ENCODE measurements at places on chromosomes 16 and 17.

- no peak overlapping the region for H3K27ac ChIP-seq
- H3K4me3 ChIP-seq = no peak overlapping the region
- no peaks in the 10 kb centered on the region for H3K36me3 ChIP-seq
- no peaks in the 10 kb centered on the region for H3K4me1 ChIP-seq
- DNase-seq = no peak
These were observed 38.5 kb downstream of the GRB7 start for GRCh38 chr17:39776252-39776651.

- no peak for DNase-seq
- H3K4me1 ChIP-seq = no peaks in the 10 kb centered on the region
- no peak overlapping the region for H3K27ac ChIP-seq
- no peaks in the 10 kb centered on the region for H3K36me3 ChIP-seq
These were observed 160.0 kb downstream of the MRM1 start for GRCh38 chr17:36761203-36761950.

- DNase-seq = no peak
- peaks cover 7% of the 10 kb centered on the region for H3K4me1 ChIP-seq
- no peak overlapping the region for H3K27ac ChIP-seq
- no peaks in the 10 kb centered on the region for H3K27me3 ChIP-seq
These were observed 206.0 kb upstream of the CHMP6 start for GRCh38 chr17:80785477-80786178.

- H3K27ac ChIP-seq = no peak overlapping the region
- DNase-seq = no peak
- no peaks in the 10 kb centered on the region for H3K4me1 ChIP-seq
- no peaks in the 10 kb centered on the region for H3K27me3 ChIP-seq
These were observed 45.9 kb downstream of the JPH3 start for GRCh38 chr16:87648236-87648635.

- no peak overlapping the region for H3K4me3 ChIP-seq
- no peak for DNase-seq
- H3K36me3 ChIP-seq = no peaks in the 10 kb centered on the region
- no peak overlapping the region for H3K27ac ChIP-seq
- H3K4me1 ChIP-seq = no peaks in the 10 kb centered on the region
- no peaks in the 10 kb centered on the region for H3K27me3 ChIP-seq
These were observed 664.4 kb upstream of the CDH8 start for GRCh38 chr16:62700426-62701294.

DNA sequence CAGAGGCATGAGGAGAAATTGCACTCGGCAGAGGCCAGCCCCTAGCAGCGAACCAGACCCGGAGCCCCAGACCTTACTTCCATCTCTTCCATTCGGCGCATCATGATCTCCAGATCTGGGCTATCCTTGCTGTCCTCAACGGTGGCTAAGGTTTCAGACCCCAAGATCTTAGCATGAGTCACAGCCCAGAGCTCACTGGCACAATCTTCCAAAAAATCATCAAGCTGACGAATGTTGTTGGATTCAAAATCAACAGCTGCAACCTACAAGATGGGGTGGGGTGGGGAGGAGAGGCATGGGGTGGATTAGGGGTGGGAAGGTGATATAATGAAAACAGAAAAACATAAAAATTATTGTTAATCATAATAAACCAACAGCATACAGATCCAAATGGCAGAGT, 39.7 kb upstream of the PITPNM3 start:
- H3K4me1 ChIP-seq = no peaks in the 10 kb centered on the region
- H3K27ac ChIP-seq = no peak overlapping the region
- H3K4me3 ChIP-seq = no peak overlapping the region
- H3K27me3 ChIP-seq = no peaks in the 10 kb centered on the region

- DNase-seq = no peak
- peaks cover 1% of the 10 kb centered on the region for H3K4me1 ChIP-seq
- H3K4me3 ChIP-seq = peak overlapping the region; percentile 84
- peaks cover 13% of the 10 kb centered on the region for H3K27me3 ChIP-seq
- no peaks in the 10 kb centered on the region for H3K36me3 ChIP-seq
These were observed 710 bp downstream of the TRAPPC1 start for GRCh38 chr17:7930841-7931631.

DNA sequence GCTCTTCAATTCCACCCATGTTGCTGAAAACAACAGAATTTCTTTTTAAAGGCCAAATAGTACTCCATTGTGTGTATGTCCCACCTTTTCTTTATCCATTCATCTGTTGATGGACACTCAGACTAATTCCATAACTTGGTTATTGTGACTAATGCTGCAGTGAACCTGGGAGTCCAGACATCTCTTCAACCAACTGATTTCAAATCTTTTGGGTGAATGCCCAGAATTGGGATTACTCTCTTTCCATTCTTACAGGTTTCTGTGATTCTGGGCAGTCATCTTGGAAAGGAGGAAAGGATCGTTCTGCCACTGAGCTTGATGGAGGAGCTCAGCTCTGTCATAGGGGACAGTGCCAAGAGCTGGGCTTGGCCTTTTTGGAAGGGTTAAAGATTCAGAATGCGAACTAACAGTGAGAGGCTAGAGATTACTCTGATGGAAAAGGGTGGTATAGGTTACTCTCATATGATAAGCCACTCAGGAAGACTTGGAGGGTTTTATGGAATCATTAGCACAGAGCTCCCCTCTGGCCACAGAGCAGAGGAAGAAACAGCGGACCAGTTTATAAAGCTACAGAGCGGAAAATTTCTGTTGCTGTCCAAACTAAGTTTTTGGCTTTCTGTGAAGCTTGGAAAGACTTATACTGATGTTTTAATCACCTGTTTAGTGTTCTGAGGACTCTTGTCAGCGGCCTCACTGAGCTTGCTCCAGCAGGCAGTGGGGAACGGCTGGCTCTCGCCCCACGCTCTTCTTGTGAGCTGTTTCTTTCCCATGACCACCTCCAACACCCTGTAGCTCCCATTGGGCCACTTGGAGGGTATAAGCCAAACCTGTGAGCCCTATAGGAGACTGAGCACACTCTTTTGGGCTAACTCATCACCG, 48.3 kb downstream of the HIC1 start:
- H3K27me3 ChIP-seq = no peaks in the 10 kb centered on the region
- no peaks in the 10 kb centered on the region for H3K4me1 ChIP-seq
- DNase-seq = no peak
- H3K36me3 ChIP-seq = no peaks in the 10 kb centered on the region
- no peak overlapping the region for H3K27ac ChIP-seq
- H3K4me3 ChIP-seq = no peak overlapping the region

DNA sequence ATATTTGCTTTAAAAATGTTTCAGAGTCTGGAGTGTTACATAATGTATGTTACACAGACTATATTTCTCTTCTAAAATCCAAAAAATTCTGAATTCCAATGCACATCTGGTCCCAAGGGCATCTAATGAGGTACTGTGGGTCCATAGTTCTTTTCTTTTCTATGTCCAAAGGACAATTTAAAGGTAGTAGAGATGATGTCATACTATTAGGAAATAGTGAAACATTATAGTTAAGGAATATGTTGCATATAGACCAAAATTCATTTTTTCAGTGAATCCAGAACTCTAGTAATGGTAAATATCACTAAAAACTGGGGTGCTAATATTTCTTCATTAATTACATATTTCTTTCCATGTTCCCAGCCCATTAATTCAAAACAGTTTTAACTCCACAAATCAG, 23.0 kb downstream of the NME2 start:
- H3K4me3 ChIP-seq = no peak overlapping the region
- H3K4me1 ChIP-seq = no peaks in the 10 kb centered on the region
- H3K27me3 ChIP-seq = no peaks in the 10 kb centered on the region
- H3K36me3 ChIP-seq = peaks cover 12% of the 10 kb centered on the region
- H3K27ac ChIP-seq = no peak overlapping the region

GRCh38 chr17:60355663-60356594, 36.0 kb downstream of the USP32 start:
- 0 out of 2 replicates have a peak, but pooled peaks cover 2% of the 10 kb centered on the region for H3K4me1 ChIP-seq
- H3K36me3 ChIP-seq = no peaks in the 10 kb centered on the region
- no peaks in the 10 kb centered on the region for H3K27me3 ChIP-seq
- H3K4me3 ChIP-seq = no peak overlapping the region
- H3K27ac ChIP-seq = no peak overlapping the region
- DNase-seq = no peak

GRCh38 chr16:73083271-73083670, 35.3 kb upstream of the ZFHX3 start:
- DNase-seq = no peak
- no peak overlapping the region for H3K4me3 ChIP-seq
- H3K27ac ChIP-seq = no peak overlapping the region

DNA sequence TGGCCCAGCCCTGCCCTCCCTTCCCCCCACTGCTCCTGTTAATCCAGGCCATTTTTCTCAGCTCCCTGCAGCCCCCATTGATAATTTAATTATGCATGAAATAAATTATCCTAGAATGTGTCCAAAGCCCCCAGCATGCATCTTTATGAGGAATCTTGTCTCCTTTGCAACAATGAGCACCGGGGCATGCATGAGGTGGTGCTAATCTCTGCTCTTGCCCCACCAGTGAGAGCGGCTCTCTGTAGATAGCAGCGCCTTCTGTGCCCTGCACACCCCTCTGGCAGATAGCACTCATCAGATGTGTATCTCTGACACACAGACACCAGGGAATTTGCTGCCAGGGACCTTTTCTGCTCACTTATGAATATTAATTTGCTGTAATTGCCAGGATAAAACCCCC, 140.2 kb upstream of the CDC42EP4 start:
- H3K36me3 ChIP-seq = no peaks in the 10 kb centered on the region
- no peak overlapping the region for H3K4me3 ChIP-seq
- no peaks in the 10 kb centered on the region for H3K27me3 ChIP-seq
- no peak for DNase-seq

DNA sequence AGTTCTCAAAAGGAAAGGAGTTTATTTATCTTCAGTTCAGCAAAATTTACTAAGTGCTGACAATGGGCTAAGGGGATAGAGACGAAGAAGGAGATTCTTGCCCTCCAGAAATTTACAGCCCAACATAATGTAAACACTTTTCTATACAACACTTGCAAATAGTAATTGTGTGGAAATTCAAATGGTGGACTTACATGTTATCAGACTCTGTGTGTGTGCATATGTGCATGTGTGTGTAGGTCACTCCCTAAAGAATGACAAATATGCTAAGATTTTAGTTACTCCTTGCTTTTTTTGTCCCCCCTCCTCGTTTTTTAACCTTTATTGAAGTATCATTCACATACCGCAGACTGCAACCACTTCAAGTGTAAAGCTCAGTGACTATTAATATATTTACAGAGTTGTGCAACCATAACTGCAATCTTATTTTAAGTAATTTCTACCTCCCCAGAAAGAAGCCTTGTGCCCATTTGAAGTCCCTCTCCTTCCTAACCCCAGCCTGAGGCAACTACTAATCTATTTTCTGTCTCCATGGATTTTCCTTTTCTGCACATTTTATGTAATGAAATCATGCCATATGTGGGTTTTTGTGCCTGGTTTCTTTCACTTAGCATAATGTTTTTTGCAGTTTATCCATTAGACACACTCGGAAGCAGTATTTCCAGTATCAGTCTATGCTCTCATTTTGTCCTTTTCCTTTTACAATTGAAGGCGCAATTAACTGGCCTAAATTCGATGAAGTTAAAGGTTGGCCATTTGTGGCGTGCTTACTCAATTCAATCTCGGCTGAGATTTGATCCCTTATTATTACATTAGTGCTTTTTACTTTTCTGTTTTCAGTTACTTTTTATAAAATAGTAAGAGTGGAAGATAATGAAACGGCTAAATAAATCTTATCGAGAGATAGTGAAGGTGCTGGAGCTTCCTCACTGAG, 318.4 kb downstream of the HAPSTR1 start:
- H3K4me3 ChIP-seq = no peak overlapping the region
- DNase-seq = no peak
- no peaks in the 10 kb centered on the region for H3K27me3 ChIP-seq
- no peak overlapping the region for H3K27ac ChIP-seq

Measured in iPS DF 6.9 (cell line).